ENCODE measurements at places on chromosomes 2 and 18.

- DNase-seq: no peak
These were observed 43.8 kb downstream of the MPHOSPH10 start for GRCh38 chr2:71174207-71174606.

- no peak for DNase-seq
These were observed at the start of gene PIEZO2 for GRCh38 chr18:11149441-11150270. TSS of gene PIEZO2 (minus strand) at chr18:11149569. CDS start at chr18:11148588, 981 bp downstream.

- no peak for DNase-seq
These were observed 215.1 kb upstream of the CYP26B1 start for GRCh38 chr2:72362733-72363132.

- DNase-seq: no peak
These were observed 214.4 kb downstream of the FHOD3 start for GRCh38 chr18:36511791-36512352.

GRCh38 chr2:25821225-25822056 is 56.8 kb downstream of the ASXL2 start:
- no peak for DNase-seq

DNA sequence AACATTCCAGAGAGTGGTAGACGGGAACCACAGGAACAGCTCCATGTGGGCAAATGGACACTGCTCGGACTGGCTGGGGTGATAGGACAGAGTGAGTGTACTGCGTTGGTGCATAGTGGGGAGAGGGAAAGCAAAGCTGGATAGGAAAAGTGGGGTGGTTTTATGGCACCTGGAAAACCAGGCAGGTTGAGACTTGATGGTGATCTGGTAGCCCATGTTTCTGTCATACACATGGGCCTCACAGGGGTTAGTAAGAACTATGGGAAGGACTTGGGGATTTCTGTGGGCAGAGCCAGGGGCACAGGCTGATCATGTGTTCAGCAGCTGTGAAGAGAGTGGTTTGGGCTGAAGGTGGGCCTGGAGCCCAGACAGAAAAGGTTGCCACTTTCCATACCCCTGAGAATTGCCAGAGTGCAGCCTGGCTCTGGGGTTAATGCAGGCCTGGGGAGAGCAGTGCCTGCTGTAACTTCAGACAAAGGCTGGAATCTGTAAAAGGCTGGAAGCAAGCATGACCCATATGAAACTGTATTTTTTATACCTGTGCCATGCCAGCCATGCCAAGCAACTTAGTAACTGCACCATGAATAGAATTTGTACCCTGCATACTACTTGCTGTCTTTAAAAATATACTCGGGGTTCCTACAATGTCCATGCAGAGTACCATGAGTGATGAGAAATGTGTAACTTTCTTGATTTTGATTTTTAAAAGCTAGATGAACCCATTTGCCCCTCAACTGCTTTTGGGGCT is 41.9 kb downstream of the RPIA start:
- DNase-seq: no peak

- DNase-seq: no peak
These were observed 707 bp downstream of the SALL3 start for GRCh38 chr18:78980279-78980771.

DNA sequence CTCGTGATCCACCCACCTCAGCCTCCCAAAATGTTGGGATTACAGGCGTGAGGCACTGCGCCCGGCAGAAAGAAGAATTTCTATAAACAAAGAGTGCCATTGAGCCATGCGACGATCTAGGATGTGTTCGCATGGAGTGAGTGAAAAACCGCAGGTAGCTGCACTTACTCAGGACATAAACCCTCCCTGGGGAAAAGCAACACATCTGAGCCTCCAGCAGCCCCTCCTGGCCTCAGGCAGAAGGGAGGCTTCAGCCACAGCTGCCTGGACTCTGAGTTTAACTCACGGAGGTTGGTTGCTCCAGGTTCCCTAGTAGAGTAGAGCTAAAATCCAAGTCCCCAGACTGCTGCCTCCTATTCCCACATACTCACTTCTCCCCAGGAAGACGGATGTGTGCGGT is 11.3 kb upstream of the STK25 start:
- DNase-seq: no peak

GRCh38 chr2:32825291-32825712 is 121.5 kb upstream of the LTBP1 start:
- no peak for DNase-seq

GRCh38 chr2:8574196-8575037 is 107.4 kb upstream of the ID2 start:
- DNase-seq: no peak

- DNase-seq: no peak
These were observed 11.1 kb downstream of the SLC30A3 start for GRCh38 chr2:27251766-27252165.

- no peak for DNase-seq
These were observed 193.0 kb upstream of the THSD7B start for GRCh38 chr2:136572335-136572734.
